ENCODE measurements at places on chromosomes 11 and 22. TPM values are rescaled to one million over a fixed set of nuclear protein-coding genes. Genes with fewer than 3 reads are reported as not detected.

KRTAP5-7 gene
- not detected for polyA plus RNA-seq

PRRG4 gene
- not detected for polyA plus RNA-seq

CASP12 gene
- polyA plus RNA-seq: 0.14 TPM

ZP1 gene
- polyA plus RNA-seq: not detected

TMEM191C gene
- 1.5 TPM for polyA plus RNA-seq

DNA sequence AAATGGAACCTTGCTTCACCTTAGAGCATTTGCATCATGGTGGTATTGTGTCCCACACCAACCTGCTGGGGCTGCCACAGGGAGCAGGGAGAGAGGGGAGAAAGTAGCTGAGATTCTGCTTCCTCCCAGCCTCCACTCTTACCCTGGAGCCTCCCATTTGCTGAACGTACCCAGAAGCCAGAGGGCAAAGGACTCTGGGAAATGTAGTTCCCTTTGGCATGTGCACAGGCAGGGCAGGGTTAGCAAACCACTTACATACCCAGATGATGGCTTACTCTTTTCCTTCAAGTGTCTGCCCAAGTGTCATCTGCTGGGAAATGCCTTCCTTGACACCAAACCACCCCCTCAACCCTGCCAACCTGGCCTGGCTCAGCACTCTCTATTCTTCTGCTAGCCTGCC lies 16.9 kb downstream of the SMIM38 start:
- no peak for DNase-seq

GRCh38 chr11:116857936-116858335 lies 20.5 kb upstream of the APOA1 start:
- no peak for DNase-seq

- no peak for DNase-seq
These were observed 42.9 kb upstream of the PRR5 start for GRCh38 chr22:44659140-44659539.

- DNase-seq: no peak
These were observed 11.2 kb downstream of the UBASH3B start for GRCh38 chr11:122666743-122667142.

DNA sequence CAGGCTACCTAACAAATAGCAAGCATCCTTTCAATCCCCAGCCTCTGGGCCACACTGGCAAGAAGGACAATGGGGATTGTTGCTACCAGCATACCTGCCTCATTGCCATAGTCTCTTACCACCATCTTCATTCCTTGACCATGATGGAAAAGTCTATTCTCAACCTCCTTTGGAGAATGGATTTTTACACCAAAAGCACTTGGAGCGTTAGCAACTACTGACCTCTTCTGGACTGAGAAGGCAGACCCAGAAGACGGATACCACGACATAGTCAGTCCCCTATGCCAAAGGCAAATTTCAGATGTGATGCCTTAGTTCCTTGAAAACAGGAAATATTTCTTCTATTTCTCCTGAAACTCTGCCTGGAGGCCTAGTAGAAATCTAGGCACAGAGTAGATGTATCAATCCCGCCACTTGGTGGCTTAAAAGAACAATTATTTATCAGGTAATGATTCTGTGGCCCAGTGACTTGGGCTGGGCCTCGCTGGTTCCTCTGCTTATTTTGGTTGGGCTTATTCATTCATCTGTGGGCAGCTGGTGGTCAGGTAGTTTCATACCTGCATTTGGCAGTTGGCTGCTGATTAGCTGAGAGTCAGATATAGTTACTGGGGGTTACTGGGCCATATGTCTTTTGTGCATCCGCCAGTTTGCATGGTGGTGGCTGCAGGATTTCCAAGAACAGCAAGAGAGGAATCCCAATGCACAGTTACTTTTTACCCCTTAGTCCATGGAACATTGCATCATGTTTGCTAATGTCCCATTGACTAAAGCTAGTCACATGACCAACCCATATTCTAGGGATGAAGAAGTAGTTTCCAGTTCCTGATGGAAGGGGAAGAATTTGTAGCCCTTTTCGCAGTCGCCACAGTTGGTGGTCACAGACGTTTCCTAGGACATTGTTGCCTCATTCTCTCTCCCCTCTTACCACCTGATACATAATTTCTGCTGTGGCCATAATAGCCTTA lies 75.2 kb downstream of the DHCR7 start:
- DNase-seq: no peak

DNA sequence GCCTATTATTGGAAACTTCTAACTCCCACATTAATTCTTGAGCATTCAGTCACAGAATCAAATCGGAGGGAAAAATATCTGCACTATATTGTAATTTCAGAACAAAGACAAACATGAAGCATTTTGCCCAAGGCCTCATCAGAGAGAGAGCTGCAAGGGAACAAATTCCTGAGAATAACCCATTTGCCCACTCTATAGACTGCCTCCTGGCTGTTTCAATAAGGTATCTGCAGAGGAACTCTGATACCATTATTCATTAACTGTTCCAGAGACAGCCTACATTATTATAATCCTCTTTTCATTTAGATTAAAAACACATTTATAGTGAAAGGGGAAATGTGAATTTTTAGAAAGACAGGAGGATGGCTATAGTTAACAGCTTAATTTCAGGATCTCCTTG lies 663.9 kb downstream of the DLG2 start:
- no peak for DNase-seq

DNA sequence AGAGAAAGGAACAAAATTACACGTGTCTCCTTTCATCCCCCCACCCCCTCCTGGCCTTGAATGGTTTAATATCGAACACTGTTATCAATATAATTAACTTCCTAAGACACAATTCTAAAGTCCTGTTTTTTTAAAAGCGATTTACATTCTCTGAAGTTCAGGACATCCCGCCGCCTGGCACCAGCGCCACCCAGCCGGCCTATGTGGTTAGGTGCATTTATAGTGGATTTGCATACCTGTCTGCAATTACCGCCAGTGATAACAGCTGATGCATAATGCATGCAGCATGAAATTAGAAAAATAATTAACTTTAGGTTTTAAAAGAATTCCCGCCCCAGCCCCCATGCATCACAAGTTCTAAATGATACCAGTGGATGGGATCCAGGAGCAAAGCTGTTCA lies 58.6 kb downstream of the MACROD1 start:
- no peak for DNase-seq

GRCh38 chr22:33095661-33096060 lies 37.5 kb upstream of the SYN3 start:
- DNase-seq: no peak

- no peak for DNase-seq
These were observed at the start of gene OR4D9 for GRCh38 chr11:59510941-59511589. Gene OR4D9 (plus strand): TSS chr11:59511539. CDS start chr11:59514913, 3,374 bp downstream.

GRCh38 chr22:41752011-41752970 lies 48.2 kb upstream of the CCDC134 start:
- no peak for DNase-seq

- DNase-seq: no peak
These were observed 412 bp upstream of the RPS3 start for GRCh38 chr11:75398906-75399305.

DNA sequence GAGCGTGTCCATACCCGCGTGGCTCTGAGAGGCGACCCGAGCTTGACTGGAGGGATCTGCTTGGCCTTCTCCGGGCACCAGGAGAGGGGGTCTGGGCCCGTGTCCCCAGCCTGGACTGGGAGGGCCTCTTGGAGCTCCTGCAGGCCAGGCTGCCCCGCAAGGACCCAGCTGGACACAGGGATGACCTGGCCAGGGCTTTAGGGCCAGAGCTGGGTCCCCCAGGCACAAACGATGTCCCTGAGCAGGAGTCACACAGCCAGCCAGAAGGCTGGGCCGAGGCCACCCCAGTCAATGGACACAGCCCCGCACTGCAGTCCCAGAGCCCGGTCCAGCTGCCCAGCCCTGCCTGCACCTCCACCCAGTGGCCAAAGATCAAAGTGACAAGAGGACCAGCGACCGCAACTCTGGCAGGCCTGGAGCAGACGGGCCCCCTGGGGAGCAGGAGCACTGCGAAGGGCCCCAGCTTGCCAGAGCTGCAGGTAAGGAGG lies 38.2 kb downstream of the TRIOBP start:
- DNase-seq: no peak

GRCh38 chr11:32390712-32391111 lies 44.6 kb downstream of the WT1 start:
- no peak for DNase-seq

DNA sequence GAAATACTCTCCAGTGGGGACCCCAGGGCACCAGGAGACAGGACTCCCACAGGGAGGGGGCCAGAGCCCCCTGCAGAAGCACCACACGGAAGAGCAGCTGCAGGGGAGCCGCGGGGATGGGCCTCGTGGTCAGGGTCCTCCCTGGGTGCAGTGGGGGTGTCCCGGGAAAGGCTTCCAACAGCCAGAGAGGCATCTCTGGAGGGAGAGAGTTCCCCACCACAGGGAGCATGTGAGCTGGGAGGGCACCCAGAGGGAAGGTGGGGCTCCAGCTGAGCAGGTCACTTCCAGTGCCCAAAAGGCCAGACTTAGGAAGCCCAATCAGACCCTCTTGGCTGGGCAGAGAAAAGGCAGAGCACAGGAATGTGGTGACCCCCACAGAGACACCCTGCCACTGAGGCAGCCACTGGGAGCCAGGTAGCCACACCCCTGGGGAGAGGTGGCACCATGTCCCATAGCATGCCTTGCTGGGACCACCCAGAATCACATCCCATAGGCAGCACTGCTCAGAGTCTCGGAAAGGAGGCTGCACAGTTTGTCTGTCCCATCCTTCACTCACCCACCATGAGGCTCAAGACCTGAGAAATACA lies 49.9 kb upstream of the LMO1 start:
- no peak for DNase-seq

GRCh38 chr11:130478881-130479280 lies 30.4 kb downstream of the ADAMTS15 start:
- no peak for DNase-seq

GRCh38 chr22:45376703-45377102 lies 36.7 kb downstream of the SMC1B start:
- no peak for DNase-seq

- DNase-seq: no peak
These were observed 528.4 kb downstream of the TBC1D22A start for GRCh38 chr22:47290706-47291430.

DNA sequence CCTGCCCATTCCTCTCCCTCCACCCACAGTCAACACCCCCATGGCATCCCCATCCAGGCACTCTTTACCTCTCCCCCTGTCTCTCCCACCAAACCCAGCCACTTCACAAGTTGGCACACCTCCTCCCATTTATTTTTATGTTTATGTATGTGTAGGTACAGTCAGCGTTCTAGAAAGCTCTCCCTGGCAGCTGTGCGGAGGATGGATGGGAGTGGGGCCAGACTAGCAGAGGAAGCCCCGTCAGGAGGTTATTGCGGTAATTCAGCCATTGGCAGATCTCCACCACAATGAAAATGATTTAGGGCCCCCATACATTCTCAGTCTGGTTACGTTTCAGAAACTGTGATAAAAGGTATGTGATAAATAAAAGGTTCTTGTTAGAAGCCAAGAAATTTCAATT lies 51.3 kb downstream of the BTG4 start:
- DNase-seq: no peak

DNA sequence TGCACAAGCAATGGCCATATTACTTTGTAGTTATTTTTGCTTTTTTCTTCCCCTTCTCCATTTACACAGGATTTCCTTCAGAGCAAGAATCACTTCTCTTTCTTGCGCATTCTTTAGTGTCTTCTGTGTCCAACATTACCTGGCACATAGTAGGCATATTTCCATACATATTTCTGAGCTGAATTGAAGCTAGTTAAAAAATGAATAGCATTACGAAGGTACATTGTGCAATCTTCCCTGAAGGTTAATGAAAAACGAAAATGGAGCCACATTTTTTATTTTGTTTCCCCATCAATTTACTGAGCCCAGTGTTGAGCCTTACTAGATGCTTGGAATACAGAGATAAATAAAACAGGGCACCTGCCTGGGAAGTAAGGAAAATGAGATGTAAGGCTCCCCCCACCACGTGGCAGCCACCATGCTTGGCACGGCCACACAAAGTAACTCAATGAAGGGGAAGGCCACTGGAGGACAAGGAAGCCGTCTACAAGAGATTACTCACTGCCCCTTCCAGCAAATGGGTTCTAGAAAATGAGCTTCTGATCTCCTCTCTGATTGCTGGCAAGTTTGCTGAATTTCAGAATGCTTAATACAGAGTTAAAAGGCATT lies 381.9 kb downstream of the LARGE1 start:
- DNase-seq: no peak

GRCh38 chr11:120492486-120492885 lies 19.1 kb upstream of the GRIK4 start:
- DNase-seq: no peak

GRCh38 chr11:110207123-110207522 lies 89.3 kb downstream of the RDX start:
- DNase-seq: peak; percentile 15
